ENCODE measurements at places on chromosomes 16 and 17. TPM values are rescaled to one million over a fixed set of nuclear protein-coding genes. Genes with fewer than 3 reads are reported as not detected.
A peak's percentile ranks its signal among the peaks of the same experiment; 100 is the strongest.

Gene HEATR9
- total RNA-seq = not detected

DNA sequence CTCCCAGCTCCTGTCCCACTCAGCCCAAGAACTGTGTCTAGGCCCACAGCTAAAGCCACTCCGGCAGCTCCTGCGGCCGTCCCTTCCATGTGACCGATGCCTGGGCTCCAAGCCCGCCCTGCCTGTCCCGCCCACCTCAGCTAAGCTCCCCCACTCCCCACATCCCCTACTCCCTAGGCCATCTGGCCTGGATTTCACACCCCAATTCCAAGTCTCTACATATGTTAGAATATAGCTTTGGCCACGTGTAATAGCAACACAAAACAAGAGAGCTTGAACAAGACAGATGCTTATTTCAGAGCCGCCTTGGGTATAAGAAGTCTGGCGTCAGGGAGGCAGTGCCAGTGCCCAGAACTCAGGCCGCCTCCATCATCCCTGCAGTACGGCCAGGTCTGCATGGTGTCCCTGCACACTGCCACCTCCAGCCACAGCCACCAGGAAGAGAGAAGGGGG lies 30.0 kb upstream of the USP22 start:
- no peak for DNase-seq

GRCh38 chr16:6247775-6248174 lies 1084.9 kb upstream of the RBFOX1 start:
- no peak for DNase-seq

DNA sequence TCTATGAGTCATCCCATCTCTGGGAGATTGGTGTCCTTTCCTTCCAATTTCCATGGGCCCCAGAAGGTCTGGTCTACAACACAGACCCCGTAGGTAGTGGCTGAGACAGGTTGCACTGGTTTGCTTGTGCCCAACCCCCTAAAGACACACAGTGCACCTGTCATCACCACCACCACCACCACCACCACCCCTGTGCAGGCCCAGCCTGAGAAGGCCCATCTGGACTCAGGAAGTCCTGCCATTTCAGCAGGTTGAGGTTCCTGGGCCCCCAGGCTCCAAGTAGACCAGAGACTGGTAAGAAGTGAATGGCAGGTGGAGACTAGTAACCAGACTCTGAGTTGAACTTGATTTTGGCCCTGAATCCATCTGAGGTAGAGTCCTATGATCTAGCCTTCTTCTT lies 25.9 kb upstream of the PHB1 start:
- DNase-seq = no peak

DNA sequence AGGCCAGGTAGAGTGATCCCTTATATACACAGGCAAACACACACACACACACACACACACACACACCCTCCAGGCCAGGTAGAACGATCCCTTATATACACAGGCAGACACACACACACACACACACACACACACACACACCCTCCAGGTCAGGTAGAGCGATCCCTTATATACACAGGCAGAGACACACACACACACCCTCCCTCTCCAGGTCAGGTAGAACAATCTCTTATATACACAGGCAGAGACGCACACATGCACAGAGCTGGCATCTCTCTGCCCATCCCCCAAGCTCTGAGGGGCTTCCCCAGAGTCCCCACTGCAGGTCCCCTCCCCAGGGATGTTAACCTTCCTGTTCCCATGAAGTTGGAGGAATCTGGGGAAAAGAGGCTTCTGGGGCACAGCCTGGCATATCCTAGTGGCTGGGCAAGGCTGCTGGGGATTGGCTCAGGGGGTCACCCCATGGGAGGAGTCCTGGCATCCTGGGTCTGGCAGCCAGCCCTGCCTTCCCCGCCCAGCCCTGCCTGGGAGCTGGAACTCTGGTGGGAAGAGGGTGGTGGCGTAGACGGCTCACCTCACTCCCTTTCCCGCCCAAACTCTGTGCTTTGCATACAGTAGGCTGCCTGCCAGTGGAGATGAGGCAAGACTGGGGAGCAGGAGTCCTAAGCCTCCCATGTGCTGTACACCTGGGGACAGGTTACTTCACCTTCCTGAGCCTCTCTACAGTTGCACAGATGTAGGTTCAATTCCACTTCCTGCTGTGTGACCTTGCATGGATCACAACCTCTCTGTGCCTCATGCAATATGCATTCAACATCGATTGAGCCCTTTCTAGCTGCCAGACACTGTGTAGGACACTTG lies 41.8 kb downstream of the TEKT5 start:
- DNase-seq = peak; percentile 57

- no peak for DNase-seq
These were observed 155.6 kb downstream of the STX8 start for GRCh38 chr17:9419932-9420453.

- DNase-seq = no peak
These were observed 166.5 kb upstream of the ANKFN1 start for GRCh38 chr17:55986817-55987216.

DNA sequence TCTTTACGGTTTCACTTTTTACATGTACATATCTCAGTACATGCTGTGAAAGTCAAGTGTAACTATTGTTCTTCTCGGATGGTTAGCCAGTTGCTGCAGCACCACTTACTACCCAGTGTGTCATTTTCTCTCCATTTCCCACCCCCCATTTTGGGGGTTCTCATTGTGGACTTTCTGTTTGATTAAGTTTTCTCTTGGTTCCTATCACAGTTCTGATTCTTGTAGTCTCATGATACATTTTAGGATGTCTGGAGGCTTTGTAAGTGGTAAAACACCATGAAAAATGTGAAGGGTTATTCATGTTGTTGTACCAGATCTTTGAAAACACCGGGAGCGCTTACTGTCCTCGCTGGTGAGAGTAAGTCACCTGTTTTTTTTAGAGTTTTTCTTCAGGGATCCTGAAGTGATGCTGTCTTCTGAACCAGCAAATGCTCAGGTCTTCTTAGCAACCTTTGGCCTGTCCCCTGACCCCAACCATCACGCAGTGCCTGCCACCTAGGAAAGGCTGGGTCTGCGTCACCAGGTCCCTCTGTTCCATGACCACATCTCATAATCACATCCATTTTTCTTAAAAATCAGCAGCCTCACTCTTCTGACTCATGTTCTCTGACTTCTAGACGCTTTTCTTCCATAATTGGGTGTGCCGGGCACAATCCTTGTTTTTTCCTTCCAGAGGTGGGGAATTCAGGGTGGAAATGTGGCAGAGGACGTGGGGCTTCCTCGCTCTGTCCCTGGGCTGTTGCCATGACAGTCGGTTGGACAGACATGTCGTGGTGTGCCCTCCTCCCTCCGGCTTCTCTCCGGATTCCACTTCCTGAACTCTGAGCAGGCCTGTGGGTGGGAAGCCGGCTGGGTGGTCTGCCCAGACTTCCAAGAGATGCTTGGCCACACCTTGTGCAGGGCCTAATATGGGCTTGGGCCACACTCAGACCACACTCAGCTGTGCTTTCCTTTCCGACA lies 102.6 kb downstream of the NTN1 start:
- peak; percentile 79 for DNase-seq

DNA sequence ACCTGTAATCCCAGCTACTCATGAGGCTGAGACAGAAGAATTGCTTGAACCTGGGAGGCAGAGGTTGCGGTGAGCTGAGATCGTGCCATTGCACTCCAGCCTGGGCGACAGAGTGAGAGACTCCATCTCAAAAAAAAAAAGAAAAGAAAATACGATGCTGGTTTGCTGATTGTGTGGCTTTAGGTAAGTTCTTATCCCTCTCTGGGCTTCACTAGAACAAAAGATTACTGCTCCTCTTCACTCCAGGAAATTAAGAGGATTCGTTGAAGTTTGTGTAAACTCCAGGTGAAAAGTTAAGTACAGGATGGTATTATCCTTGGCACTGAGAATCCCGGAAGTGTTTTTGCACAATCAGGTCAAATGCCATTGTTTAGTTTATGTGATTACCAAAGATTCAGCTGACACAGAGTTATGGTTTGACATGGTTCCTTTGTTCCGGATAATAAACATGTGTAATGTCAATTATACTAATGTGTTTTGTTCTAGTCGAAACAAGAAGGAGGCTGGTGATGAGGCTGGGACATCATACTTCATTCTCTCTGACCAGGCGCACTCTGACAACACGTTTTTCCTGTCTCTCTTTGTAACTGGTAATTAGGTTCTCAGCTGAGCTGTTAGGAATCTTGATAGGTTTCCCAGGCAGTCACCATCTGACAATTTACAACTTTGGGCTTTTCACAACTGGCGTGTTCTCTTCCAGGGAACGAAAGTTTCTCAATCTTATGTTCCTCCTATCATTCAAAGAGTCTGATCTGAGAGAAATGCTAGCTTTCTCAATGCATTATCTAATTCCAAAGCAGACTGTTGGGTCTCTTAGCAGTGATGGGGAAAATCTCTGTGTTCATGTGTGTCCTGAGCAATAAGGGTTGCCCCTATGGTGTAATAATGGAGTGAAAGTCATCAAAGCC lies 10.8 kb upstream of the TAOK1 start:
- DNase-seq = no peak

DNA sequence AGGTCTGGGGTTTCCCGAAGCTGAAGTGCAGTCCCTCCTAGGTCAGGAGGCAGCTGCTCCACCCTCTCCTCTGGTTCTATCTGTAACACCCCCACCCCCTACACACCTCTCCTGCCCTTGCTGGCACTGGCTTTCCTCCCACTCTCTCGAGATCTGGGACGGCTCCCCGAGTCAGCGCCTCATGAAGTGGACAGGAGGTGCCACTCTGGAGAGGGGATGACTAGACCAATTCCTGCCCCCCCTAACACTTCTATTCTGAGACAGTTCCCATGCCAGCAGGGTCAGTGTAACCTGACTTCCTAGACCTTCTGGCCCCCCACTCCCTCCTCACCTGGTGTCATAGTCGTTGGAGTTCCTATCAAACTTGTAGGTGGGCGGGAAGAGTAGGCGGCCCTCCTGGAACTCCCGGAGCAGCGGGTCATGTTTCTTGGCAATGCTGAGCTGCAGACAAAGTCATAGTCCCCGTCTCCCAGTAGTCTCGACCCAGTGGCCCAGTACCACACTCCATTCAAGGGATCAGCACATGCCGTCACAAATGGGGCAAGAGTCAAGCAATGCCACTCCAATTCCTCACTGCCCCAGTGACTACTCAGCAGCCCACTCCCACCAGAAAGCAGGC lies 9.7 kb downstream of the INPP5K start:
- DNase-seq = no peak

Gene MGAT5B
- total RNA-seq = 0.19 TPM

- no peak for DNase-seq
These were observed 401 bp downstream of the NXN start for GRCh38 chr17:979212-979538.

DNA sequence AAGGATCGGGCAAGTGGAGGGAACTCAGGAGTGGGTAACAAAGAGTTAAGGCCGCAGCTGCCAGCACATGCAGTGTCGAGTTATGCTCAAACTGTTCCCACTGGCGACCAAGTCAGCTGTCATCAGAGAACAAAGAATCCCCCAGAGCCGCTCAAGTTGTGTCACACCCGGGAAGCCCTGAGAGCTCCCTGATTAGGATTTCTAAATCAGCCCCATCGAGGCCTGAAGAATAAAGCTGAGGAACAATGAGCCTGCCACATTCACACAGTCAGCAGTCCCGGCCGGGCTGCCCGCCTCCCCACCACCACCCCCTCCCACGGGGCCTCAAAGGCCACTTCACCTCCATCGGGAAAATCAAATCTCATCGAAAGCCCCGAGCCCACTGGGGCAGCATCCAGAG lies 84.5 kb downstream of the SOX9 start:
- DNase-seq = no peak

GRCh38 chr17:47879028-47879585 lies 16.9 kb upstream of the SP2 start:
- DNase-seq = no peak

Gene EMP2
- 68.5 TPM for total RNA-seq

DNA sequence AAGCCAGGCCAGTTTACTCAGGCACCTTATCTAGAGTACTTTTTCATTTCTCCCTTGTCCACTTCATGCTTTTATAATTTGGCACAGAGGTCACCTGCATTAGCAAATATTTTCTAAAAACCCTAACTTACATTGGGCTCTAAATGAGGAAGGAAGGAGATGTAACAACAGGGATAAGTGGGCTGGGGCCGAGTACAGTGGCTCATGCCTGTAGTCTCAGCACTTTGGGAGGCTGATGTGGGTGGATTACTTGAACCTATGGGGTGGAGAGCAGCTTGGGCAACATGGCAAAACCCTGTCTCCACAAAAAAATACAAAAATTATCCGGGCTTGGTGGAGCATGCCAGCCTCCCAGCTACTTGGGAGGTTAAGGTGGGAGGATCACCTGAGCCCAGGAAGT lies 55.9 kb downstream of the TMEM100 start:
- DNase-seq = no peak

DNA sequence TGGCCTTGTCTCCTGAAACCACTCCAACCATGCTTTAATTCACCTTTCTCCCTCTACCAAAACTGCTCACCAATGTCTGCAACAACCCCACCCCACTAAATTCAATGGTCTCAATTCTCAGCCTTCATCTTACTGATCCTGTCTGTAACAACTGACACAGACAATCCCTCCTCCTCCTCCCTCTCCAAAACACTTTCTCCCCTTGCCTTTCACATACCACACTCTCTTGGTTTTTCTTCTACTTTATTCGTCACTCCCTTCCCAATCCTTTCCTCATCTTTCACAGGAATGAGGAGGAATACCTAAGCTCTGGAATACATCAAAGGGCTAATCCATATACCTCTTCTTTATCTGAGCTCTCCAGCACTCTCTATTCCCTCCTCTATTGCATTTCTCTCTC lies 65.4 kb downstream of the STH start:
- no peak for DNase-seq

- no peak for DNase-seq
These were observed 3.6 kb downstream of the SLC43A2 start for GRCh38 chr17:1625053-1625452.

DNA sequence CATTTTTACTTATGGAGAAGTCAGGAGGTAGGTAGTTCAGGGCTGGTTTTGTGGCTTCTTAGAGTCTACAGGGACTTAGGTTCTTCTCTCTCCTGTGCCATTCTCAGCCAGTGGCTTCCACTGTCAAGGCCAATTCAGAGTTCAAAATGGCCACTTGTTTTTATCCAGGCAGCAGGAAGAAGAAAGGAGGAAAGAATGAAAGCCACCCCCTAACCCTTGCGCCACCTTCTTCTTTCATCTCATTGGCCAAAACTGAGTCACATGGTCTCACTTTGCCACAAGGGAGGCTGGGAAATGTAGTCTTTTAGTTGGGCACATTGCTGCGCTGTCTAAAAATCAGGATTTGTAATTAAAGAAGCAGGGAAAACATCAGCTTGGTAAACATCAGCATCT lies 60.8 kb upstream of the MED9 start:
- DNase-seq = peak; percentile 10

GRCh38 chr17:12549499-12550041 lies 116.1 kb upstream of the MYOCD start:
- no peak for DNase-seq

GRCh38 chr17:79778504-79779083 lies 646 bp downstream of the CBX2 start:
- DNase-seq = no peak

DNA sequence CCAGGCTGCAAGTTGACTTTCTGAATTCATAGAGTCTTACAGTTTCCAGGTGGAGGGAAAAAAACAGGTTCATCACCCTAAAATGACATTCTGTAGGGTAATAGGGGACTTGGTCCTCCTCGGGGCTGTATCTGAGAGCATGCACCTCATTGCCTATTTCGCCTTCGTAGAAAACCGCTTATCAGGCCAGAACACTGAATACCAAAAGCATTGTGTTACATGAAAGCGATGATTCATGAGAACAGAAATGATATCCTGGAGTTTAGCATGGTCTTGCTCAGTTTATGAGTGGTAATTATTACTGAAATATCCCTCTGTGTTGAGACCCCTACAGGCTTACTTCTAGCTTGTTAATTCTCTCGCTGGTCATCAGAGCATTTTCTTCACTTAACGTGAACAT lies 61.4 kb upstream of the ARHGAP44 start:
- no peak for DNase-seq

Measured in posterior vena cava (tissue), 2 donors.